ENCODE measurements at places on chromosomes 16 and 17. TPM values are rescaled to one million over a fixed set of nuclear protein-coding genes. Genes with fewer than 3 reads are reported as not detected.

The HBQ1 gene
- 9.2 TPM for total RNA-seq

GRCh38 chr17:7007143-7007542 lies 5.3 kb upstream of the RNASEK start:
- no peaks in the 10 kb centered on the region for H3K36me3 ChIP-seq
- no peak overlapping the region for H3K4me3 ChIP-seq
- no peak for DNase-seq
- no peaks in the 10 kb centered on the region for H3K4me1 ChIP-seq
- H3K27ac ChIP-seq: no peak overlapping the region
- H3K27me3 ChIP-seq: no peaks in the 10 kb centered on the region

GRCh38 chr16:71384073-71384724 lies 25.7 kb downstream of the CALB2 start:
- H3K4me1 ChIP-seq: no peaks in the 10 kb centered on the region
- no peak overlapping the region for H3K4me3 ChIP-seq
- H3K27me3 ChIP-seq: no peaks in the 10 kb centered on the region
- H3K27ac ChIP-seq: no peak overlapping the region

The XAF1 gene
- not detected for total RNA-seq

The SLC2A4 gene
- 0.35 TPM for total RNA-seq

DNA sequence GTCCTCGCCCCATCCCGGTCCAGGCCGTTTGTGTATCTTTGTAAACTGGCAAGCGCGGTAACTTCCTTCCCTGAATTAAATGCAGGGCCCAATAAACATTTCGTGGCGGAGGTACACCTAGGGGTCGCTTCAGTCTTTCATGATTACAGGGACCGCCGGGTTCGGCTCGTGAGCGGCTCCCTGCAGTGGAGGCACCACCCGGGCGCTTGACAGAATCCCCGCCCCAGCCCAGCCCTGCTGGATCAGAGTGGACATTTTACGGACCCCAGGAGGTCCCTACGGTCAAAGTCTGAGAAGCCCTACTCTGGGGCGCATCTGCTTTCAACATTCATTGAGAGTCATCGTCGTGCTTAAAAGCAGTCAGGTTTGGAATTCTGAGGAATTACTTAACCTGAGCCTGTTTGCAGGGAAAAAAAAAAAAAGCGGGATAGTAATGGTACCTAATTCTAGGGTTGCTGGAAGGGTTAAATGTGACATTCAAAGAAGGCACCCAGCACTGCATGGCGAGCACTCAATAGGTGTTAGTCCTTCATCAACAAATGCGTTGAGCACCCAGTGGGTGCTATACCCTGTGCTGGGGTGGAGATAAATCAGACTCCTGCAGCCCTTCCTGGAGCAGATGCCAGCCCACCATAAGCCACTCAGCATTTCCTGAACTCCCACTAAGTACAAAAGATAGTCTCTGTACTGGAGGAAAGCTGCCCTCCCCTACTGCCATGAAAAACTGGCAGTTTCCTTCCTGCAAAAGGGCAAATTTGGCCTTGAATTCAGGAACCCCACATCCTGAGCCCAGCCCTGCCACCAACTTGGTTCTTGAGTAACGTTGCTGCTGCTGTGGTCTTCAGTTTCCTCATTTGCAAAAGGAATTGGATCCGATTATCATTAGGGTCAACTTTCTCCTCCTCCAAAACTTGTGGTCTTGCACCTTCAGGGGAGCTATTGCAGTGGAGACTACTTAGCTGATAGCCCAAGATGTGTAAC lies 658 bp upstream of the DUSP3 start:
- H3K4me3 ChIP-seq: peak overlapping the region; percentile 98
- H3K27me3 ChIP-seq: no peaks in the 10 kb centered on the region
- peak overlapping the region; percentile 97 for H3K27ac ChIP-seq
- H3K4me1 ChIP-seq: peaks cover 28% of the 10 kb centered on the region
- DNase-seq: peak; percentile 74

- no peaks in the 10 kb centered on the region for H3K36me3 ChIP-seq
- no peak overlapping the region for H3K27ac ChIP-seq
- H3K4me3 ChIP-seq: no peak overlapping the region
- peaks cover 9% of the 10 kb centered on the region for H3K27me3 ChIP-seq
- no peak for DNase-seq
These were observed 1.4 kb upstream of the BEAN1 start for GRCh38 chr16:66425651-66426050.

DNA sequence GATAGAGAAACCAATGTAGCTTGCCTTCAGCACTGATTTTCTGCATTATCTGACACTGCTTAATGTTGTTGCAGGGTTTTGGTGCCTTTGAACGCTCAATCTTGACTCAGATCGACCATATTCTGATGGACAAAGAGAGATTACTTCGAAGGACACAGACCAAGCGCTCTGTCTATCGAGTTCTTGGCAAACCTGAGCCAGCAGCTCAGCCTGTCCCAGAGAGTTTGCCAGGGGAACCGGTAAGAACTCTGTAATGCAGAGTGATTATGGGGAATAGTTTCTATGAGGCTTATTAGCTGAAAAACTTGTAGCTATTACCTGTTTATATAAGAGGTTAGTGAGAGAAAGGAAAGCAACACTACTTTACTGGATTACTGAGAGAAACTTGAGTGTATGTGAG lies 40.4 kb downstream of the AATF start:
- DNase-seq: no peak
- H3K4me1 ChIP-seq: no peaks in the 10 kb centered on the region
- H3K4me3 ChIP-seq: no peak overlapping the region
- peaks cover 1% of the 10 kb centered on the region for H3K36me3 ChIP-seq
- H3K27ac ChIP-seq: no peak overlapping the region

DNA sequence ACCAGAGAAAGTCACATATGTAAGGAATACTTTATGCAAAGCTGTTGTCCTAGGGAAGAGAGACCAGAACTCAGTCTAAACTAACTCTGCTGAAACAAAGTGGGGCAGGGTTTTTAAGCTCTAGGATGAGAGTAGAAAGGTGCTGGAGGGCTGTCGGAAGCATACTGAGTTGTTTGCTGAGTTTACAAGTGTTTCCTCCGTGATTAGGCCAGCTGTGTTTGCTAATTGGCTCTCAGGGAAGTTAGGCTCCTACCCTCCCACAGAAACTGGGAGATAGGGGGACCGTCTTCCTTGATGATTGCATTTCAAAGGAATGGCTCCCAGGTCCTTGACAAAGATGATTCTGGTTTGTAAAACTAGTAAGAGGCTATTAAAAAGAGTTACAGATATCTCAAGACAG lies 24.4 kb upstream of the CRYM start:
- peak overlapping the region; percentile 65 for H3K4me3 ChIP-seq
- no peak for DNase-seq
- no peaks in the 10 kb centered on the region for H3K36me3 ChIP-seq
- peaks cover 12% of the 10 kb centered on the region for H3K4me1 ChIP-seq
- H3K27me3 ChIP-seq: no peaks in the 10 kb centered on the region
- no peak overlapping the region for H3K27ac ChIP-seq

The TBC1D3K gene
- not detected for total RNA-seq

- H3K27ac ChIP-seq: peak overlapping the region; percentile 19
- H3K36me3 ChIP-seq: no peaks in the 10 kb centered on the region
These were observed 35.6 kb downstream of the ZFHX3 start for GRCh38 chr16:73012341-73012740.
